Activated gamma-delta T cell (primary cell): ENCODE measurements at places on chromosomes 5 and 9.

GRCh38 chr9:83433846-83434245 lies 104.4 kb downstream of the FRMD3 start:
- no peak for DNase-seq

DNA sequence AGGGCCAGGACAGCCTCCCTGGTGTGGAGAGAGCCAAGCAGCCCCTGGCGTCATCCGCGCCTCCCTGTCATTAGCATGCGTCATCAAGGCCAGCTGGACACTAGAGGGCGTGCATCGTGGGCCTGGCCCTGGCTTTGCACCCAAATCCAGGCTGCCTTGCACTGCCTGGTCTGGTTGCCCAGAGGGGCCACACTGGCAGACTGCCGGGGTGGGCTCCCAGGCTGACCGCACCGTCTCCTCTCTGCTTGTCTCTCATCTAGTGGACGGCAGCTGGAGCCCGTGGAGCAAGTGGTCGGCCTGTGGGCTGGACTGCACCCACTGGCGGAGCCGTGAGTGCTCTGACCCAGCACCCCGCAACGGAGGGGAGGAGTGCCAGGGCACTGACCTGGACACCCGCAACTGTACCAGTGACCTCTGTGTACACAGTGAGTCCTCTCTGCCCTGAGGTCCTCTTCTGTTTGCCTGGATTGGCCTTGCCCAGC lies 29.0 kb downstream of the HK3 start:
- no peak for DNase-seq

- no peak for DNase-seq
Measured at GRCh38 chr5:65813174-65813573, 91.2 kb downstream of the NLN start.

GRCh38 chr5:27216367-27216950 lies 178.1 kb upstream of the CDH9 start:
- DNase-seq = no peak

DNA sequence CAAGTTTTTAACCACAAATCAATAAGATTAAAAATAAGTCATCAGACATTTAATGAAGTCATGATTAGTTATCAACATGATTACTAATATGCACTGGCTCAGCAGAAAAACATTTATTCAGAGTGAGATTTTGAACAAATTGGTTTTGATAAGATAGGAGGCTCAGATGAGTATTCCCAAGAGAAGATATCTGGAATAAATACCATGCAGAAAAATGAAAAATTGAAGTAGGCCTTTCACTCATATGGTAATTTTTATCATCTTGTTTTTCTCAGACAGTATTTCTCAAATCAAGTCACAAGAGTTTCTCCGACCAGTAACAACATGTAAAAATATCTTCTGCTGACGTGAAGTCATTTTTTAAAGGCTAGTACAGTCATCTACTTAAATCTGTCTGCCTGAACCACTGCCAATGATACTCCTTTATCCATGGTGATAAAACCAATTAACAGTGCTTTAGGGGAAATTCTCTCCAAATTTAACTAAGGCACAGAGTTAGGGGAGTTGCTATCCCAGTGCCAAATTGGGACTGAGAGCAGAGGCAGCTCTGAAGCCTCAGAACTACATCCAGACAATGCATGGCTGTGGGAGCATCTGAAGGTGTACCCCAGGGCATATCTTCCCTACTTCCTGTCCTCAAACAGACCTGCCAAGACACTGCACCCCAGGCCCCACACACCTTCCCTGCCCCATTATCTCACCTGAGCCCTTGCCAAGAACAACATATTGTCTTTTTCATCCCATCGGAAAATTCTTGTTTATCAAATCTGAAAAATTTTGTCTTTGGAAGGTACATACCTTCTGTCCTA lies 105.5 kb upstream of the TSLP start:
- no peak for DNase-seq

DNA sequence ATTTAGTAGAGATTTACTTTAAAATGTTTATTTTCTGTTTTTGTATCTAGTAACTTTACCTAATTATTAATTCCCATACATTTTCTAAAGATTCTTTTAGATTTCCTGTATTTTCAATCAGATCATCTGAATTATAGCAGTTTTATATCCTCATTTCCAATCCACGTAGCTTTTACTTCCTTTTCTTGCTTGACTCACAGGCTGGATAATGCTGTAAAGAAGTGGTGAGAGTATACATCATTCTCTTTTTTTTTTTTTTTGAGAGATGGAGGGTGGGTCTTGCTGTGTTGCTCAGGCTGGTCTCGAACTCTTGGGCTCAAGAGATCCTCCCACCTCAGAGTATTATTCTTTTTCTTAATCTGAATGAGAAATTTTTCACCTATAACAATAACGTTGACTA lies 11.2 kb upstream of the SETX start:
- DNase-seq = no peak

DNA sequence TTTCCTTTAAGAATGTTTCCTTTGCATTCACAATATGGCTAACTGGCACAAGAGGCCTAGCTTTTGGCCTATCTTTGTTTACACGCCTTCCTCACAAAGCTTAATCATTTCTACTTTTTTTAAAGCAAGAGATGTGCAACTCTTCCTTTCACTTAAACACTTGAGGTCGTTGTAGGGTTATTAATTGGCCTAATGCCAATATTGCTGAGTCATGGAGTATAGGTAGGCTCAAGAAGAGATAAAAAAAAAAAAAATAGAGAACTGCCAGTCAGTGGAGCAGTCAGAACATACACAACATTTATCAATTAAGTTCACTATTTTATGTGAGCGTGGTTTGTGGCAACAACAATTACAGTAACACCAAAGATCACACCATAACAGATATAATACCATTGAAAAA lies 5.9 kb downstream of the FKBP15 start:
- DNase-seq = no peak

GRCh38 chr9:120919843-120920805 lies 6.5 kb downstream of the TRAF1 start:
- no peak for DNase-seq

DNA sequence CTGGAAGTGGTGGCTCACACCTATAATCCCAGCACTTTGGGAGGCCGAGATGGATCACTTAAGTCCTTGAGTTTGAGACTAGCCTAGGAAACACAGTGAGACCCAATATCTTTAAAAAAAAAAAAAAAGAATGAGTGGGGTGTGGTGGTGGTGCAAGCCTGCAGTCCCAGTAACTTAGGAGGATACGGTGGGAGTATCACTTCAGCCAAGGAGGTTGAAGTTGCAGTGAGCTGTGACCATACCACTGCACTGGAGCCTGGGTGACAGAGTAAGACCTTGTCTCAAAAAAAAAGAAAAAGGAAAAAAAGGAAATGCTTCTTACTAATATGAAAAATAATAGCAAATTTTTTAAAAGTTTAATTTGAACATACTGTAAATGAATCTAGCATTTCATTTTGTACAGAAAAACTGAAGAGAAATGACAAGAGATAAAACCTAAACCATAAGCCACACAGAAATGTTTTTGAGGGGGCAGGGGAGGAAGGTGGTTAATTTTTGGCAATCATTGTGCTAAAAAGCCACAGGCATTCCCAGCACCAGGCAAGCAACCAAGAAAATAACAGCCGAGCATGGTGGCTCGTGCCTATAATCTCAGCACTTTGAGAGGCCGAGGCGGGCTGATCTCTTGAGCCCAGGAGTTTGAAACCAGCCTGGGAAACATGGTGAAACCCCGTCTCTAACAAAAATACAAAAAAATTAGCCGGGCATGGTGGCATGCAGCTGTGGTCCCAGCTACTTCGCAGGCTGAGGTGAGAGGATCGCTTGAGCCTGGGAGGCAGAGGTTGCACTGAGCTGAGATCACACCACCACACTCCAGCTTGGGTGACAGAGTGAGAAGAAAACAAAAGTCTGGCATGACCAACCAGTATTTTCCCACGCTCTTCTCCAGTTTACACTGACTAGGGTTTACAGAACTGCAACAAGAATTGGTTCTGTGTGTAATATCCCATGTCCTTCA lies 114.5 kb upstream of the NR5A1 start:
- DNase-seq = no peak

- no peak for DNase-seq
Measured at GRCh38 chr5:82798676-82799075, 278.5 kb downstream of the TMEM167A start.

DNA sequence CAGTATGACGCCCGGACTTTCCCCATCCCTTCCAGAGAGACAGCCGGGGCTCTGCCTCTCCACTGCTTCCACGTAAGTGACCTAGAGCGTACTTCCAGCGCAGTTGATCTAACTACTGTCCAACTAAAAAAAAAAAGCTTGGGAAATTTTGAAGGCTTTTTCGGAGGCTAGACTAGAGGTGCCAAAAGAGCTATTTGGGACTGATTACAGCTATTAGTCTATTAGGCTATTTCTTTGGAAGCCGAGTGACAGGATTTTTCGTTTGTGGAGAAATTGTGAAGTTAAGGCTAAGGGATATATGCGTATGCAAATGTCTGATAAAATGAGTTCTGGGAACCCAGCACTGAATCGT lies 1.5 kb downstream of the CCNO start:
- no peak for DNase-seq

- no peak for DNase-seq
Measured at GRCh38 chr9:110125763-110126351, 82.1 kb downstream of the C9orf152 start.
